SJSA1 (cell line): ENCODE measurements at places on chromosomes 1 and 21. TPM values are rescaled to one million over a fixed set of nuclear protein-coding genes. Genes with fewer than 3 reads are reported as not detected.
A peak's percentile ranks its signal among the peaks of the same experiment; 100 is the strongest.

- DNase-seq: no peak
- H3K4me1 ChIP-seq: peaks cover 17% of the 10 kb centered on the region
- peaks cover 3% of the 10 kb centered on the region; the same call in 1 of the 2 replicates for H3K36me3 ChIP-seq
- no peak overlapping the region for H3K27ac ChIP-seq
- peaks cover 14% of the 10 kb centered on the region for H3K27me3 ChIP-seq
- no peak overlapping the region for H3K4me3 ChIP-seq
Measured at GRCh38 chr1:32967888-32968568, 3.4 kb upstream of the RNF19B start.

The HAO2 gene
- not detected in 2 replicates for total RNA-seq

GRCh38 chr1:47031059-47031458, 7.6 kb downstream of the CYP4X1 start:
- DNase-seq: no peak
- H3K27ac ChIP-seq: no peak overlapping the region
- H3K36me3 ChIP-seq: no peaks in the 10 kb centered on the region
- H3K4me1 ChIP-seq: no peaks in the 10 kb centered on the region
- no peak overlapping the region for H3K4me3 ChIP-seq

The FMO4 gene
- 2.8 TPM in 1 of 2 replicates, not detected in the other for total RNA-seq

DNA sequence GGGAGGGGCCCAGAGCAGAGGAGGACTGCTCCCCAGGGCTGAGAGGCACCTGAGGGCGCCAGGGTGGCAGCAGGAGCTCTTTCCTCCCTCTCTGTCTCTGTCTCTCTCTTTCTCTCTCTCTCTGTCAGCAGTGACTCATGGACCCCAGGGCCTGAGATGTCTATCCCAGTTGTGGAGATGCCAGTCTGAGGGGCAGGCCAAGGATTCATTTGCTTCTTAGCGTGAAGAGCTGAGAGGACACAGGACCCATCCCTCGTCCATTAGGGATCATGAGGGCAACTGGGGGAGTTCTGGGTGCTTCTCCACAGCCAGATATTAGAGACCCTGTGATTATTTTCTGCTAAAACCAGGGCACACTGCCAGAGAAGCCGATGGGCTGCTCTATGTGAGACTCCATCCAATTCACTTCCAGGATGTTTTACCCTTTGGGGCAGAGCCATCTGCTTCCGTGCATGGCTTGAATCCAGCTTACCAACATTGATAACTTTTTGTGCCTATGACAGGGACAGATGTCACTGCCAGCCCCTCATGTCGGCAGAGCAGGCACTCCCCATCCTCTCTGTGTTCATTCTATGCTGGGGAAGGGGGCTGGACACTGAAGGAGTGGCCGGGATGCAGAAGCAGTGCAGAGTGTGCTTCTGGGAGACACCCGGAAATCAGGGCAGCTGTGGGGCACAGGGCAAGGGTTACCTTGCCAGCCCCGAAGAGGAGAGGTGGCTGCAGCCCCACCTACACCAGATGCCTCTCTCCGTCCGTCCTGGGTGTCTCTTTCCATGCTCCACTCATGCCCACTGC, 4.1 kb upstream of the PCBP3 start:
- no peak for DNase-seq
- H3K4me3 ChIP-seq: no peak overlapping the region
- H3K36me3 ChIP-seq: peaks cover 5% of the 10 kb centered on the region; the same call in 1 of the 2 replicates
- H3K27me3 ChIP-seq: no peaks in the 10 kb centered on the region
- H3K27ac ChIP-seq: no peak overlapping the region

The PRAMEF18 gene
- not detected in 2 replicates for total RNA-seq

- no peak overlapping the region for H3K27ac ChIP-seq
- no peak for DNase-seq
- no peak overlapping the region for H3K4me3 ChIP-seq
Measured at GRCh38 chr1:26182383-26182696, 5.0 kb downstream of the CNKSR1 start.

DNA sequence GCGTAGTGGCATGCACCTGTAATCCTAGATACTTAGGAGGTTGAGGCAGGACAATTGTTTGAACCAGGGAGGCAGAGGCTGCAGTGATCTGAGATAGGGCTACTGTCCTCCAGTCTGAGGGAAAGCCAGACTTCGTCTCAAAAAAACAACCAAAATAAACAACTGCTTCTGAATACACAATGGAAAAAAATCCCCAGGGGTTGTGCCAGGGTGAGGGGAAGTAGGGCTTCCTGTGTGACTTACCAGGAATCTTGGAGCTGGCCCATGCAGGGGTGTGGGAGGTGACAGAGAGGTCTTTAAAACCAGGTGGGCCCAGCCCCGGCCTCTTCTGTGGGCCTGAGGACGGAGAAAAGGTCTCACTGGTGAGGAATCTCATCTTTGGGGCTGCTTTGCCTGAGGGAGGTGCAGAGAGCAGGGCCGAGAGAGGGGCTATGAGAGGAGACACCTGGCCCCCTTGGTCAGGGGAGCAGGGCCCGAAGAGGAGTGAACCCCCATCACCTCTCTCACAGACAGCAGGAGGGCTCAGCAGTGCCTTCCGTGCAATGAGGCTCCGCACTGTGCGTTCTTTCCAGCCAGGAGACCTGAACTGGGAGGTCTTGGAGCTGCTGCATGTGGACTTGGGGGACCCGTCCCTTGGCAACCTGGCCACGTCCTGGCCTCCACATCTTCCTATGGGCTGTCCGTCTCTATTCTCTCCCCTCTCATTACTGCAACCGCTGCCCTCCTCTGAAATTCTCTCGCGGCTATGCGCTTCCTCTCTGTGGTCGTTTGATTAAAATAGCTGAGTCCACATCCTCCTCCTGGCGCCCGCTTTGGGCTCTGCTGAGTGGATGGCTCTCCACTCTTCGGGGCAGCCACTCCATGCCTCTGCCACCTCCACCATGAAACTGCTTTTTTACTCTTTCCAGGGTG, 10.7 kb downstream of the PLA2G5 start:
- no peak for DNase-seq
- no peaks in the 10 kb centered on the region; the same call in 1 of the 2 replicates for H3K27me3 ChIP-seq
- no peak overlapping the region for H3K27ac ChIP-seq

The PALMD gene
- 3.1 and 9.9 TPM in 2 replicates for total RNA-seq

- 0 out of 2 replicates have a peak, but pooled peaks cover 2% of the 10 kb centered on the region for H3K27me3 ChIP-seq
- H3K27ac ChIP-seq: no peak overlapping the region
- H3K36me3 ChIP-seq: no peaks in the 10 kb centered on the region
- no peak overlapping the region for H3K4me3 ChIP-seq
- no peaks in the 10 kb centered on the region for H3K4me1 ChIP-seq
Measured at GRCh38 chr21:41066086-41066938, 101.6 kb upstream of the BACE2 start.

DNA sequence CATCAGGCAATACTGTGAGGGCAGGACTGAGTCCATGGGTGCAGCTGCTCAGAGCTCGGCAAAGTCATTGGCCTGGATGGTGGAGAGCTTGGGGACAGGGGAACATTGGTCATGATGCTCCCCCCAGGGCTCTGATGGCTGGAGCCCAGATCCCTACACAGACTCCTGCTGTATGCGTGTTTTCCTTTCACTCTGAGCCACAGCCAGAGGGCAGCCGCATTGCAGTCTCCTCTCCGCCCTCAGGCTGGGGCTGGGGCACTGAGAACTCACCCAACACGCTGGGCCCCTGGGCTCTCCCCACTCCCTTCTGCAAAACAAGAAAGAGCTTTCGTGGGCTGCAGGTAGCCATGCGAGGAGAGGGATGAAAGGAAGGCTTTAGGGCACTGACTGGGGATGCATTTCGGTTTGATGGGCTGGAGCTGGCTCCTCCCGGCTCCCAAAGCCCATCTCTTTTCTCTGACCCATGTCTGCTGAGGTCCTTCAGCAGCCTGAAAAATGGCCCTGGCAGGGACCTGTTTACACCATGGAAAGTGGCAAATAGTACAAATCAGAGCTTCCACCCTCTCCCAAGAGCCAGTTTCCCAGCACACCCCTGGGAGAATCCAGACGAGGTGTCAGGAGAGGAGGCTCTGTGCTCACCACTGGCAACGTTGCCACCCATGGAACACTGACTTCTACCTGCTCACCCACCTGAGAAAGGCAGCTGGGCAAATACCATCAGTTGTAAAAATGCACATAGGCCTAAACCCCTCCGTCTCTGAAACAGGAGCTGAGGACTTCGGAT, 43.8 kb downstream of the CAPN2 start:
- no peak overlapping the region for H3K4me3 ChIP-seq
- peaks cover 98% of the 10 kb centered on the region for H3K36me3 ChIP-seq
- no peaks in the 10 kb centered on the region for H3K4me1 ChIP-seq
- no peak for DNase-seq
- H3K27me3 ChIP-seq: no peaks in the 10 kb centered on the region

The TMEM125 gene
- total RNA-seq: not detected in 2 replicates

DNA sequence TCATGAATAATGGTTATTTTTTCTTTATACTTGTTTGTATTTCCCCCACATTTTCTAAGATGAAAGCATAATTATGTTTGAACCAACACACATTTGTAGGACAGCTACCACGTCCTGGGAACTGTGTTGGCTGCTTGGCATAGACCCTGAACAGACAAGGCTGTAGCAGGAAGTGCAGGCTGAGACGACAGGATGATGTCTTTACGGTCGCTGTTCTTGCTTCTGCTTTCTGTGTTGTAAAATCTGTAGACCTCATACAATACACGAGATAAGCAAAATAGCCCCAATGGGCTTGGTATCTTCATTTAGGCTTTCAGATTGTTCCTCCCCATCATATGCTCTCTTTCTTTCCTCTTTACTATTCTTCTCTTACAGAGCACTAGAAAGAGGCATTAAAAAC, 23.3 kb upstream of the OTUD3 start:
- no peak for DNase-seq
- H3K4me1 ChIP-seq: peaks cover 35% of the 10 kb centered on the region
- no peaks in the 10 kb centered on the region for H3K27me3 ChIP-seq
- H3K27ac ChIP-seq: no peak overlapping the region

GRCh38 chr1:147486876-147487656, 54.2 kb upstream of the BCL9 start:
- 0 out of 2 replicates have a peak, but pooled peaks cover 8% of the 10 kb centered on the region for H3K27me3 ChIP-seq
- no peaks in the 10 kb centered on the region for H3K4me1 ChIP-seq
- H3K36me3 ChIP-seq: no peaks in the 10 kb centered on the region
- no peak for DNase-seq
- no peak overlapping the region for H3K4me3 ChIP-seq

- no peaks in the 10 kb centered on the region for H3K4me1 ChIP-seq
- H3K27ac ChIP-seq: no peak overlapping the region
- H3K4me3 ChIP-seq: no peak overlapping the region
- peaks cover 20% of the 10 kb centered on the region; the same call in 1 of the 2 replicates for H3K36me3 ChIP-seq
- H3K27me3 ChIP-seq: no peaks in the 10 kb centered on the region
Measured at GRCh38 chr1:111179968-111180533, 20.4 kb downstream of the DENND2D start.

- no peak overlapping the region for H3K4me3 ChIP-seq
- H3K27ac ChIP-seq: no peak overlapping the region
- H3K4me1 ChIP-seq: peaks cover 5% of the 10 kb centered on the region; the same call in 1 of the 2 replicates
Measured at GRCh38 chr1:17404820-17405219, 32.8 kb downstream of the PADI6 start.

- no peak overlapping the region for H3K4me3 ChIP-seq
- H3K27ac ChIP-seq: no peak overlapping the region
- no peak for DNase-seq
Measured at GRCh38 chr1:185062710-185063370, 17.5 kb downstream of the RNF2 start.

The EXTL1 gene
- 0.08 TPM in 1 of 2 replicates, not detected in the other for total RNA-seq

- H3K36me3 ChIP-seq: no peaks in the 10 kb centered on the region
- H3K27me3 ChIP-seq: no peaks in the 10 kb centered on the region
- DNase-seq: no peak
- H3K4me1 ChIP-seq: no peaks in the 10 kb centered on the region
Measured at GRCh38 chr1:33842348-33842747, 21.5 kb upstream of the HMGB4 start.

DNA sequence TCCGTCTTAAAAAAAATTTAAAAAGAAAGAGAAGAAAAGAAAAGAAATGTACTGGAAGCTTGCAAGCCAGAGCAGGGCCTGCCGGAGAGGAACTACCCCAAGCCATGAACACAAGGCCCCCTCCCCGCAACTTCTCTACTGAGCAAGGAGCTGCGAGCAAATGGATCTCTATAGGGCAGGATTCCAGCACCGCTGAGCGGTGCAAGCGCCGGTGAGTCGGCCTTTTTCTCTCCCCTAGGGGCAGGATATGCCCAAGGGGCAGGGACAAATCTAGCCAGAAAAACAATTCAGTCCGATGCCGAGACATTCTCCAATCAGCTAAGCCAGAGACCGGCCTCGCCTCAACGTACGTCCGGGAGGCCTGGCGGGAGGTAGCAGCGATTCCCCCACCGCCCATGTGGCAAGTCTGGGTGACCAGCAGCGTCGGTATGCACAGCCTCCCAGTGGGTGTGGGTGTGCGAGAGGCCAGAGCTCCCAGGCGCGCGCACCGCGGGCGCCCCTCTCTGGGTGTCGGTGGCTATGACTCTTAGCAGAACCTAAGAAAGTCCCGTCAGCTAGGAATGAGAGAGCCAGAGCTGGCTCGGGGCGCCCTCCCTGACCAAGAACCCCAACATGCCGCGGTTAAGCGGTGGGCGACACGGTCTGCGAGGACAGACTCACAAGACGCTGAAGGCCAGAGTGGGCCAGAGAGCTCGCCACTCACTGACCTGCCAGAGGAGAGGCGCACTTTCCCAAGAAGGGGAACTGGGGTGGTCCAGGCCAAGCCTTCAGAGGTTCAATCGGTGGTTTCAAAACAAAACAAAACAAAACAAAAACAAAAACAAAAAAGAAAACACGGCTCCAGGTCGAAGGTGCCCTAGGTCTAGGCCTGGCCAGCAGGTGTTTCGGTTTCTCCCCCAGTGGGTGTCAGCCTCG, 1.9 kb downstream of the CSMD2 start:
- peak; percentile 78 for DNase-seq
- H3K4me1 ChIP-seq: peaks cover 32% of the 10 kb centered on the region

- no peak overlapping the region for H3K27ac ChIP-seq
- H3K4me3 ChIP-seq: no peak overlapping the region
- H3K4me1 ChIP-seq: no peaks in the 10 kb centered on the region
- DNase-seq: no peak
Measured at GRCh38 chr1:214005708-214006107, 17.9 kb downstream of the PROX1 start.

DNA sequence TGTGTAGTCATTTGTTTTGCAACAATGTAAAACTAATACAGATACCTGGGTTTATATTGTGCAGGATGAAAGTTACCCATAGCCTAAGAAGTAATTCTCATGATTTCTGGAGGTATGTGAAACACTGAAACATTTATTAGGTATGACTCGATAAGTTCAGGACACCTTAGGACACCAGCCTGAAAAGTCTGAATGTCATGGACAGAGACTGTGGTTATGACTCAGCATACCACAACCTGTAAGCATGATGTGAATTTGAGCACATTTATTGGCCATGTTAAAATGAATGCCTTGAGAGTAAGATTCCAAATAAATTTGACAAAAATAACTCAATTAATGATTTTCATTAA, 1471.7 kb upstream of the B3GALT2 start:
- H3K27ac ChIP-seq: no peak overlapping the region
- no peaks in the 10 kb centered on the region for H3K27me3 ChIP-seq
- DNase-seq: no peak
- H3K4me1 ChIP-seq: no peaks in the 10 kb centered on the region
- H3K4me3 ChIP-seq: no peak overlapping the region

DNA sequence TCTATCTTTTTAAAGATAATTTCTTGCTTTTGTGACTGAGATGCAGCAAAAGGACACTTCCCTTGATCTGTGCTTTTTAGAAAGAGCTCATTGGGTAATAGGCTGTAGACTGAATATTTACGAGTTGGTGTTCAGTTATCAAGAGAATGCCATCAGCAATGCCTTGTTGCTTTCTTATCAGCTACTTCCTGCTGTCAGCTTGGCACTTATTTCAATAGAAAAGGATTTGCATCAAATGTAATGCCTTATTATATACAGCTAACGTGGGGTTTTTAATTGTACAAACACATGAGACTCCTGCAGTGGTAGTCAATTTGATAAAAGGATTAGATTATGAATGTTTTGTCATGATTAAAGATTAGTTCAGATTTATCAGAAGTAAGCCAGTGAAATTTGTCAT, 122.2 kb downstream of the ADGRL2 start:
- H3K27me3 ChIP-seq: peaks cover 7% of the 10 kb centered on the region; the same call in 1 of the 2 replicates
- H3K36me3 ChIP-seq: no peaks in the 10 kb centered on the region
- DNase-seq: no peak
- H3K27ac ChIP-seq: no peak overlapping the region
